ENCODE measurements at places on chromosomes 6 and 20.

GRCh38 chr20:4684837-4685413 is 36.8 kb upstream of the PRND start:
- DNase-seq, result no peak

DNA sequence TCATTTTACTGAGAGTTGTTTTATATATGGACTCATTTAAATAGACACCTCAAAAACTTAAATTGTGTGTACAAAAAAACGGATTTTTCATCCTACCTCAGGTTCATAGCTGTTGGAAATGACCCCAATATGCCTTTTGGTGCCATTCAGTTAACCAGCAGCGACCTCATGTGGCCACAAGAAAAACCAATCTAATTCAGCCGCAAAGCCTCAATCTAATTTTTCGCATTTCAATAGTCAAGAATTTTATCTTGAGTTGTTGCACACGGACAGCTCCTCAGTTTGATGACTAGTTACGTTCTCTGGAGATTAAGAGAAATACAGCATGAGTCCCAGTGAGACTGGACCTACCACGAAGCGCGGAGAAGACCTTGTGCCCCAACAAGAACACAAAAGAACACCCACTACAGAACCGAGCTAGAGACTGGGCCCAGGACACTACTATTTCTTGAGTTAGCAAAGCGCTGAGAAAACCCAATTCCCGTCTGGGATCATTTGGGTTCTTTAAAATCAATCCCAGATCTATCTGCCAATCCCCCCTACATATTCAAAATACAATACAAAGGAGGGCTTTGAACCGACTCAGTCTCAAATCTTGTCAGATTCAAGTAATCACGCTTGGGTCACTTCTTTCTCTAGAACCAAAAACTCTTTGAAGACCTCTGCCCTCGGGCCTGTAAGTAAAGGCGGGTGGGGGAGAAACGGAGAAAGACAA is 1.1 kb downstream of the TCP11 start:
- peak; percentile 38 for DNase-seq

DNA sequence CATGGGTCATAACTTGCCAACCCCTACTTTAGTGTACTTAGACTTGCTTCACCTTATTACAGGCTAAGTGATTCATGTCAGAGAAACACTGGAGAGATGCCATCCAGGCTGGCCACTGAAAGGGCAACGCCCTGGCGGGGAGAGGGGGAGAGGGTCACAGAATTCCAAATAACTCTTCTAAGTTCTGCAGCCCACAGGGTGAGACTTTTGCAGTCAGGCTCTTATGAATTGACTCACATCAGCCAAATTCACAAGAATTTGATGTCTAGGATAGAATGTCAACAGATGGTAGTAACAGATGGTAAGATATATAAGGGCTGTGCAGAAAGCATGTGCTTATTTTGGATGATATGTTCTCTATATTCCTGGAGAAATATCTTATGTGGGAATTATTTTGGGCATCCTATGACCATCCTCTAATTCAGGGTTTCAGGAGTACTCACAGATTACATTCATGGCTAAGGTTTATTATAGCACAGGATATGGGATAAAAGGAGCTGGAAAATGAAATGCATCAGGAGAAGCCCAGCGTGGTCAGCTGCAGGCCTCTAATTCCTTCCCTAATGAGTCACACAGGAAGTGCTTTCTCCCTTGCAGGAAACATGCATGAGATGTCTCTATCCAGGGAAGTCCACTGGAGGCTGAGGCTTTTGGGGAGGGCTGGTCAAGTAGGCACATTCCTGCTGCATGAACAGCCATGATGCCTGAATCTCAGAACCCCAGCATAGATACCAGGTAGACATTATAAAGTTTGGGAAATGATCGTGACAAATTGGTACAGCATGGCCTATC is 58.7 kb upstream of the RIN2 start:
- DNase-seq, result no peak

DNA sequence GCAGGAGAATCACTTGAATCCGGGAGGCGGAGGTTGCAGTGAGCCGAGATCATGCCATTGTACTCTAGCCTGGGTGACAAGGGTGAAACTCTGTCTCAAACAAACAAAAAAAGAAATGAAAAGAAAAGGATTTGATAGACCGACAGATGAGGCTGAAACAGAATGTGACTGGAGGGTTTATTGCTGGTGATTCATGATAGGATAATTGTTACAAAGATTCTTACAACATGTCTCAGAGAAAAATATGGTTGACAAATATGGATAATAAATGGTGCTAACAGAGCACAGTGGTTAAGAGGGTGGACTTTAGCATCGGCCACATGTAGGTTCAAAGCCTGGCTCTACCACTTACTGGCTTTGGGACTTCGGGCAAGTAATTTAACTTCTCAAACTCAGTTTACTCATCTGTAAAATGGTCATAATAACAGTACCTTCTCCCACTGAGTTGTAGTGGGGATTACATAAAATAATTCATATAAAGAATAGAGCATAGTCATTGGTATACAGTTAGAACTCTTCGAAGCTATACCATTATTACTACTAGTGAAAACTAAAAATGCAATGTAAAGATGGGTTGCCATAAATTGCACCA is 131.9 kb downstream of the MAP3K7 start:
- DNase-seq, result no peak

- peak; percentile 89 for DNase-seq
These were observed 134.4 kb downstream of the LRRC1 start for GRCh38 chr6:53929041-53929820.

- no peak for DNase-seq
These were observed 172.1 kb upstream of the OLIG3 start for GRCh38 chr6:137666202-137666774.

DNA sequence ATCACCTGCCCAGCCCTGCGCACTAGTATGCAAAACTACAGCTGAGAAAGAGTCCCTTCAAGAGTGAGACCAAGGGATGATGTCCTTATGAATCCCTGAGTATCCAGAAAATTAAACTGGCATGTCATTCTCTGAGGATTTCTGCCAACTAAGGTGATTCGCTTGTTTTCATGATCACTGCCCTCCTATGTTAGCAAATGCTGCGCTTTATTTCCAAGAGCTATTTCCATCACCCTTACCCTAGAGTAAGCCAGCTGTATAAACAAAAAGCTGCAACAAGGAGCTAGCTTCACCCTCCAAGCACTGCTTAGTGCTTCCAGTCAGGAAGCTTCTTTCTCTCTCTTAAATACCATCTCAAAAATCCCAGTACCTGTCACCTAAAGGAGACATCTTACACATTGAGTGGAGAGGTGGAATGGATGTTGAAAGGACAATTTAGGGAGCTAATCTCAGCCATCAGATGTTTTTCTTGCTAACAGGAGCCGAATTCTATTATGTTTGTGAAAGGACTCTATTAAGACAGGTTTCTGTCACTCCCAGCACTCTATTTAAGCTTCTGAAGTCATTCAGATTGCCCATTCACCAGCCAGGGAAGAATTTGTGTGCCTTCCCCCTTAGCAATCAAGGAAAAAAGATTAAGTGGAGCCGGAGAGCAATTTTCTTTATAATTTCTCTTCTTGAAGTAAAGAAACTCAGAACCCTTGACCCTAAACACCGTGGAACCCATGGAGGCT is 322.2 kb downstream of the NRN1 start:
- DNase-seq, result no peak

DNA sequence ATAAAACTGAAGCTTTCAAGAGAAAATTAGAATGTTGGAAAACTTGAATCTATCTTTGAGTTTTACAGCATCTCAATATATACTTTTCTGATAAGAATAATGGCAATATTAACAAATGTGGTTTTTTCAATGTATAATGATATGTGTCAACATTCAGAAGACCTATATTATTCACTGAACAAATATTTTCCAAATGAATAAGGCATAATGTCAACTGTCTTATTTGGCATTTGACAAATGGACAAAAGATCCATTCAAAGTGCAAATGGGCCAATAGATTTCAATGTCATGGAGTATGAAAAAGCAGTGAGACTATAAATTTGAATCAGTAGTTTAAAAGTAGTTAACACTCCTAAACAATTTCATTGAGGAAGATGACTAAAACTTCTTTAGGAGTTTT is 20.9 kb downstream of the LMBRD1 start:
- DNase-seq, result no peak

DNA sequence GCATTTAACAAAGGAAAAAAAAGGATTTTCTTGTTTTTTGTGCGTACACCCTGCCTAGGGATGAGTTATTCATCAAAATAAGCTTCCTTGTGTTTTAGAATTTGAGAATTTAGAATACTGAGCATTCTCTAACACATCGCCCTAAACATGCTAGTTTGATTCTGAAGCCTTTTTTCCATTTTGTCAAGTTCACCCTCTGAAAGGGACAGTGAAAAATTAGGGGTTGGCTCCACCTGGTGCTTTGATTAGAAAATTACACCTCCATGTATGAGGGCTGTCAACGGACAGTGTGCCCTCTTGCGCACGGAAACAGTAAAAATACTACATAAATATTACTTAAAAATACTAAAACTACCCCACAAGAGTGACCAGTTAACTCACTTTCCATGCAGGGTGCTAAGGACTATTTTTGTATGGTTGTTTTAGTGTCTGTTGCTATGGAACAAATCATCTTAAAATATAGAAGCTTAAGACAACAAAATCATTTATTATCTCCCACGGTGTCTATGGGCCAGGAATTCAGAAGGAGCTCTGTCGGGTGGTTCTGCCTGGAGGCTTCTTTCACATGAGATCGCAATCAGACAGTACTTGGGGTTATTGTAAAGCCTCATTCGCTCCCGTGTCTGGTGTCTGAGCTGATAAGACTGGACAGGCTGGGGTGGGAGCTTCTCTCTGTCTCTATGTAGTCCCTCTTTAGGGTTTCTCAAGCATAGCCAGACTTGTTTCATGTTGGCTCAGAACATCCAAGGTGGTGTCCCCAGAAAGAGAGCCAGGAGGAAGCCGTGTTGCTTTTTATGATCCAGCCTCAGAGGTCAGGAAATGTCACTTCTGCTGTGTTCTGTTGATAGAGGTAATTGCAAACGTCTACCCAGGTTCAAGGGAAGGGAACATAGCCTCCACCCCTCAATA is 41.1 kb upstream of the TMEM170B start:
- DNase-seq, result peak; percentile 55

DNA sequence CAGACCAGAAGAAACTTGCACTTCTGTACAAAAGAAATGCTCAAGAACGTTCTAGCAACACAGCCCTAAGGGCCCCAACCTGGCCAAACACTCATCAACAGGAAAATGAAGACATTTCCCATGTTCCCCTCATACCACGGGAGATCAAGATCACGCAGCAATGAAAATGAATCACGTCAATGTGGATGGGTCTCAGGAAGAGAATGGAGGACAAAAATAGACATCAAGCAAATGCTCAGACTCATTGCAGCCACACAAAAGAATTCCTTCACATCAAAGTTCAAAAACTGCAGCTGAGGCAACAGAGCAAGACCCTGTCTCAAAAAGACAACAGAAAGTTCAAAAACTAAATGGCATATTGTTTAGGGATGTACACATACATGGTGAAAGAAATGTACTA is 18.1 kb downstream of the ULBP3 start:
- no peak for DNase-seq

DNA sequence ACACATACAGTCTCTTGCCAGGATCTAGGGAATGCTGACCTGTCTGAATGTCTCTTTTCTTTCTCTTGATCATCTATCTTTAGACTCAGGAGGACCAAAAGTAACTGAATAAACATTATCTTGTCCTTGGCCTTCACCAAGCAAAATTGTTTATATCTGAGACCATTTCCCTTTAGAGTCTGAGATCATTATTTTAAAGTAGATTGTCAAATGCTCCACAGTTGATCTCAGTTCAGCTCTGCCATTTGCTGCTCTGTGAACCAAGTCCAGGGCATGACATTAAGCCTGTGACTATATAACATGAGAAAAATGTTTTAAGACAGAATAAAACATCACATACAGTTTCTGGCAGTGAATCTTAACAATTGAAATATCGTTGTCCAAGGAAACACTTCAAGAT is 148.3 kb upstream of the NRSN1 start:
- no peak for DNase-seq

DNA sequence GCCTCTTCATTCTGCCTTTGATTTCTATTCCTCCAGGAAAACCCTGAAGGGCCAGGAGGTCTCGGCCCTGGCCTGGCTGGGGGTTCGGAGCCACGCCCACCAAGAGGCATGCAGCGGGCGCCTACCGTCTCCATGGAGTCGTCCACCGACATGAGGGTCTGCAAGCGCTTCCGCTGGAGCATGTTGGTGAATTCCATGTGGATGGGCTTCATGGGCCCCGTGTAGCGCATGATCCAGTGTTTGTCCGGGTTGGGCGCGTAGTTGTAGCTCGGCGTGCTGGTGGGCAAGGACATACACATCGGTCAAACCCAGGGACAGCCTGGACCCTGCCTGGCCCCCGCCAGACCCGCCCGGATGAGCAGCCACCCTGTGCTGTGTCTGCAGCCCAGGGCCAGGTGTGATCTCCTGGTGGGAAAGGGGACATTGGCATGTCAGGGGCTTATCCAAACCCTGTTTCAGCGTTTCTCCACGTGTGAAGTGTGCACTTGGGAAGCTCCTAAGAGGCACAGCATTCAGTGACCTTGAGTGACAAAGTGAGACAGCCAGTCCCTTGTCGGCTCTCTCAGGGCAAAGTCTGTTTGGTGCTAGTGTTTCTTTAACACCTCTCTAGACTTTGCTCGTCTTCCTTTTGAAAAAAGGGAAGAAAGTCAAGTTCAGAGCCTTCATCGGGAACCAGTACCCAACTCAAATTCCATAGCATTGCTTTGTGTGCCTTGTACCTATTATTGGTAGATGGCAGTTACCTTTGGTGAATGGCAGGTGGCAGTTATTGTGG is 100.8 kb downstream of the SULF2 start:
- DNase-seq, result no peak

DNA sequence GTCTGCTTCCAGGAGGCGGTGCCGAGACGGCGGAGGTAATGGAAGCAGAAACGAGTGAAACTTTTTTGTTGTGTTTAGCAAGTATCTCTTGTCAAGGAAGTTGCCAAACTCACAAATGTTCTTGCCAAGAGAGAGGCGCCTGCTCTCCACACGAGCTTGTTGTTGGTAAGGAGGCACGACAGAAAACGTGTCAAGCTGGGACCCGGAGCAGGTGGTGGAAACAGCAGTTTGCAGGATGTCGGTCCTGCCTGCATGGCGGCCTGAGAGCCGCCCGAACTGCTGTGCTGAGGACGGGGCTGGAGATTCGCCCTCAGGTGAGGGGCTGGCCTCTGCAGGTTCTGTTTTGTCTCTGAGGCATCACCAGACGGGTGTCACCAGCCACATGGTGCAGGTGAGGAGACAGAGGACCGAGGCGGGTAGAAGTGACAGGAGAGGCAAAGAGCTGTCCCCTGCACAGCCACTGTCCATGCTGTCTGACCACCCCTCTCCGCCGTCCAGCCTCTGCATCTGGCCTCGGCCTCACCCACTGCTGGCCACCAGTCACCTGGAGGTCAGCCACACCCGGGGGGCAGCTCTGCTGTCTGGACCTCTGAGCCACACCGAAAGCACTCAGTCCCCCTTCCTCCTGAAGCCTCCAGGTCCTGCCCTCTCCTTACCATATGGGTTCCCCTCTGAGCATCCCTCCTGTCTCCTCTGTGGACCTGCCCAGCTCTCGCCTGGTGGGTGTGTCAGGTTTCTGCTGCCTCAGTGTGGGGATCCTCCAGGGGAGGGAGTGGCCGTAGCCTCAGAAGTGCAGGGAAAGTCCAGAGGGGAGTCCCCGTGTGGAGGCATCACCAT is 261.5 kb downstream of the TAF4 start:
- peak; percentile 45 for DNase-seq

Data from thyroid gland (tissue), 4 donors.